Fibroblast of lung (primary cell): ENCODE measurements at places on chromosomes 13 and 19.

DNA sequence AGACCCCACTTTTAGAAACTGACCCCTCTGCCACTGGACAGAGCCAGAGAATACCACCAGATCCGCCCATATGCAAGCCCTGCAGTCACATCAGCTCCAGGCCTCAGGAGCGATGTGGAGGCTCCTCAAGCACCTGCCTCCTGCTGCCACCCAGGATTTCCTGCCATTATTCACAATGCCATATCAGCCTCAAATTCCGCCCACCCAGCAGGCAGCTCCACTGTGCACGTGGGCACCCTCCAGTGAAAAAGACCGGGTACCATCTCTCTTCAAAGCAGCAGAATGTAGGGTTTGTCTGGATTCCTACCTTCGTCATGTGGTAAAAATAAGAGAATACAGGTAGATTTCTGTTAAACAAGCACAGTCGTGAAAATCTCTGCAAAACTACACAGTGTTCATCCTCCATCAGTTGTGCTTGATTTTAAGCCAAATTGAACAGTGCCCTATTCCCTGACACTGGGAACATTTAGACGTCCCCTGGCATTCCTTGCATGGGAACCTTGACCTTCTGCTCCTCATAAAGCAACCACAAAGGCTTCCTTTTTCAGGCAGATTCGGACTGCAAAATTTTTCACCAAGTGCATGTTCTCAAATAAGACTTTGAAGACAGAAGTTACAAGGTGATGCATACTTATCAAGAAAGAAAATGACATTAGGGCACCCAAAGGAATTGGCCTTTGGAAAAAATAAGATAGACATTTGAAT is 56.4 kb downstream of the FAM124A start:
- no peak for DNase-seq

DNA sequence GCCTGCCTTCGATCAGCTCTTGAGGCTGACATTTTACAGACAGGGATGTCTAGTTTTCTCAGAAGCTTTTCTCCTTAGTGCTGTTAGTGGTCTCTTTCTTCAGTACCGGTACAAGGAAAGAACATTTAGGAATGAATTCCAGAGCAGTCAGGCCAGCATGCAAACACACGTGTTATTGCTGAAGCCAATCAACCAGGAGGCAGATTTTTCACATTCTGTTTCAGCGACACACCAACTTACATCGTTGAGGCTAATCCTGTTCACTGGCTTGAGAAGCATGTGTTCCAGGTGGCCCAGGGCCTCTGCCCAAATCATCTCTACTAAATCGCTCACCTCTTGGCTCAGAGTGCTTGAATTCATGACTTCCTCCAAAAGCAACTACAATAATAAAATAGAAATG is 19.2 kb downstream of the PARP4 start:
- DNase-seq: no peak

- no peak for DNase-seq
These were observed 864.9 kb upstream of the PCDH20 start for GRCh38 chr13:62280590-62280989.

DNA sequence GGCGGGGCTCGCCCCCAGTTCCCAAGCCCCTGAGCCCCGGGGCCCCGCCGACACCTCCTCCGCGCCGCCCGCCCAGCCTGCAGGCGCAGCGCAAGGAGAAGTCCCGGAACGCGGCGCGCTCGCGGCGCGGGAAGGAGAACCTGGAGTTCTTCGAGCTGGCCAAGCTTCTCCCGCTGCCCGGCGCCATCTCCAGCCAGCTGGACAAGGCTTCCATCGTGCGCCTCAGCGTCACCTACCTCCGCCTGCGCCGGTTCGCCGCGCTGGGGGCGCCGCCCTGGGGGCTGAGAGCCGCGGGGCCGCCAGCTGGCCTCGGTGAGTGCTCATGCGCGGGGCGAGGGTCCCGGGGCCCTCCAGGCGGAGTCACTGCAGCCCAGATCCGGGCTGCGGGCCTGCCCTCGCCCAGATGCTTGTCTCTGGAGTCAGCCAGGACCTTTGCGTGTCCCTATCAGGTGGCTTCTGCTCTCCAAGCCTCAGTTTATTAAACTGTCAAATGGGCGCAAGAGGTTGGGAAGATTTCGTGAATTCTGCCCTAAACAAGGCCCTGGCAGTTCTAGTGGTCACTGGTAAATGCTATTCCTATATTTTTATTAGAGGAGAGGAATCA is 2.0 kb downstream of the NPAS1 start:
- no peak for DNase-seq

DNA sequence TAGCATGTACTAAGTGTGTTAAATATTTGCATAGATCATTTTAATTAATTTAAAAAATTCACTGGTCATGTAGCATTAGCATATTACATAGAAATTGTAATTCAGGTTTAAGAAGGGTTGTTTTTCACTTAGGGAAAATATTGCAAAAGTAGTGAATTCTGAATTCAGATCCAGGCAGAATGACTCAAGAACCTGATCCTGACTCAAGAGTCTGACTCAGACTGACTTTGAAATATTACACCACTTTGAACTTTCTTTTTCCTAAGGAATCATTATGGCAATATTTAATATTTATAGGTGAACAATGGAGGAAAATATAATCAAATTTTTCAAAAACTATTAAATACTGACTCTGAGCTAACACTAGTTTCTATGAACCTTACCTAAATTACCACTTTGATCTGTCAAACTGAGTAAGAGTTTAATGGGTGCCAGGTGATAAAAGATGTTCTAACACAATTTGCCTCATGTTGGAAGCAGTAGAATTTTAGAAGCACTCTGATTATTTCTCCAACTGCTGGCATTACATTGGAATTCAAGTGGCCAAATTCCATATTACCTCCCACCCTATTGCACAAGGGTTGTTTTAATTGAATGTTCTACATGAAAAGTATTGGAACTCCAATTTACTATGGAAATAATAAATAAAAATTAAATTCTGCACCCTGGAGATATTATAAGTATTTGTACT is 261.6 kb downstream of the SLITRK1 start:
- peak; percentile 56 for DNase-seq

DNA sequence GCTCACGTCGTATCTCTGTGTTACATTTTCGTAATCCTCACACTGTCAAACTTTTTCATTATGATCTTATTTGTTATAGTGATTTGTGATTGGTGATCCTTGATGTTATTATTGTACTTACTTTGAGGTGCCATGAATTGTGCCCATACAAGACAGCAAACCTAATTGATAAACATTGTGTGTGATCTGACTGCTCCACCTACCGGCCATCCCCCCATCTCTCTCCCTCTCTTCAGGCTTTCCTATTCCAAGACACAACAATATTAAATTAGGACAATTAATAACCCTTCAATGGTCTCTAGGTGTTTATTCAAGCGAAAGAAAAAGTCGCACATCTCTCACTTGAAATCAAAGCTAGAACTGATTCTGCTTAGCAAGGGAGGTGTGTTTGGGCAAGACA is 349.3 kb downstream of the RBM26 start:
- DNase-seq: no peak

DNA sequence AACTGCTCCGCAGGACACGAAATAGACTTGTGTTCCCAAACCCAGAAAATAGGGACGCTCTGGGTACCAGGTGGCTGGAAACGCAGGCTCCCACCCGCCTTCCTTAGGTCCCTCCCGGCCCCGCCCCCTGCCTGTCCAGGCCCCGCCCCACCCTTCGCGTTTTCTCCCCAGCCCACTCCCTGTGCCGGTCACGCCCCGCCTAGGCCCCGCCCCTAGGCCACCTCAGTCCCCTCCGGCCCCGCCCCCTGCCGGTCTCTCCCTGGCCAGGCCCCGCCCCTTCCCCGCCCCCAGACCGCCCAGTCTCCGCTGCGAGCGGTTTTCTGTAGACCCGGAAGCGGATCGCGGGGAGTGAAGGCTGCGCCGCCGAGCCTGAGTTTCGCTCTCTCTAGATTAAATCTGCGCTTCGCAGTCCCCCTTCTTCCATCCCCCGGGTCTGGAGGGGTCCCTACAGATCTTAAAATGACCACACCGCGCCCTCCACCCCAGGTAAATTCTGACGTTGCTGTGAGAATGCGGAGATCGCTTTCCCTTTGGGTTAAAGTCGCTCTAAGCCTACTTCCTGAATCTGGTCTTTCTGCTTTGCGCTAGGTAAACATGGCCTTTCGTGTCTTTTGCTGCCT is 3.7 kb upstream of the ZNF665 start:
- DNase-seq: peak; percentile 93

DNA sequence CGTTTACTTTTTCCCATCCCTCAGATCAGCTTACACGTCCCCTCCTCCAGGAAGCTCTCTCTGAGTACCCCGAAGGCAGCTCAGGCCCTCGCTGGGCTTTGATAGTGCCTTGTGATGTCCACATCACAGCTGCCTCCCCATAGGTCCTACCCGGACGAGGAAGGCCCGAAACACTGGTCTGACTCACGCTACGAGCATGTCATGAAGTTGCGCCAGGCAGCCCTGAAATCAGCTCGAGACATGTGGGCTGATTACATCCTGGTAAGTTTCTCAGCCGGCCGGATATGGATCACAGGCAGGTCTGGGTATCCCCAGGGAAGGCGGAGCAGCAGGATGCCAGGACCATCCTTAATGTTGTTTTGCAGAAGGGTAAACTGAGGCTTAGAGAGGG is 4.8 kb downstream of the COLGALT1 start:
- peak; percentile 93 for DNase-seq

DNA sequence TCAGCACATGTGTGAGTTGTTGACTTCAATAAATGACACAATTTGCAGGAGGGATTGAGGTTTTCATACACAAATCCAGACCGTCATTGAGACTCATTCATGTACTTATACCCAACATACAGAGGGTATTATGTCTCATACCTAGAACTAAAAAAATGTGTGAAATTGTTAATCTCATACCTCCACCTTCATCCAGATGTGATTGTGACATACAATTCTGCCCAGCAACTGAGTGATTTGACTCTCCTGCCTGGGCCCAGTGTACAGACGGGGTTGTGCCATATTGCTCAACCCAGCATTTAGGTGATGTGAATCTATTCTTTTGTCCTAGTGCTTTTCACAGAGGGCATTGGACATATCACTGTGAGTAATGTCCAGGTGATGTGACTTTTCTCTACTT is 12.6 kb upstream of the ZNF681 start:
- no peak for DNase-seq
